ENCODE measurements at places on chromosomes 5 and 9.
A peak's percentile ranks its signal among the peaks of the same experiment; 100 is the strongest.

DNA sequence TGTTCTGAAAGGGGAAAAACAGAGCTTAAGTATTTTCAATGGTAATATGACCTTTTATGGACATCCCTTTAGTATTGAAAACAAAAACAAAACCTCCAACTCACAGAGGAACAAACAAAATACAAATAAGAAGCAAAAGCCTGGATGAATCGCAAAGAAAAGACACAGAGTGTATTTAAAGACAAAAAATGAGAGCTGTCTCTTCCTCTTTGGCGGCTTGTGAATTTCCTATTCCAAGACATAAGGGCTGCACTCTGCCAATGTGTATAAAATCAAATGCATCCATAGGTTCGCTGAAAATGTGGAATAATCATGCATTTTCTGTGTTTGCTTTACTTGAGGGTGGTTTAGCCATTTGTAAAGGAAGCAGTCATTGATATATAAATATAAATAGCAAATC, 739.3 kb upstream of the ZNF608 start:
- DNase-seq: no peak

DNA sequence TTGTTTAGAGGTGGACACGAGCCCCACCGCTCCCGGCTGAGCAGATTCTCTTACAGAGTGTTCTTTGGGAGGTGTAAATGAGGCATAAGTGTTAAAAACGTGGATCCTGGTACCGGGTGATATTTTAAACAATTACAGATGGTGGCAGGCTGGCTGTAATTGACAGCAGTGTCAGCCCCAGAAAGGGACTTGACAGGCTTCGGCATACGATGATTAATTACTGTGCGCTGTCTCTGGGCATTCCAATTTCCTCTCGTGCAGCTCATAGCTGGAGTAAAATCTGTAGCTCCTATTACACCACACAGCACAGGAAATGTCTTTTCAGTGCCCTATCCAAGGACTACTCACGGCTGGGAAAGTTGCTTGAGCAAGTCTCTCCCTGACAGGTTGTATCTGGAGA, 305.4 kb upstream of the IRX2 start:
- DNase-seq: no peak

DNA sequence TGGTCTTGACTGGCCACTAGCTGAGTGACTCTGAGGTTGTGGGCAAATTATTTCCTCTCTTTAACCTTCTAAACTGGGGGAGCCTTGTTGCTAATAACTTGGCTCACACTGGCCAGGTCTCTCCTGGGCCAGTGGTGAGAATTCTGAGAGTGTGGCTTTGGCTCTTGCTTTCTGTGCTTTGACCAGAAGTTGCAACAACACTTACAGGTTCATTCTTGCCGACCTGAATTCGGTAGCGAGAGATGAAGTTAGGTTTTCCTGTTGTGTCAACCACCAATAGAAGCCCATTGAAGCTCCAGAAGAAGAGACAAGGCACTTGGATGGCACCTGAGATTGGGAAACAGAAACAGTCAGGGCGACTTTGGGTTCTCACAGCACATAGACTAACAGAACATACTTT, 19.8 kb downstream of the FAXDC2 start:
- no peak for DNase-seq

DNA sequence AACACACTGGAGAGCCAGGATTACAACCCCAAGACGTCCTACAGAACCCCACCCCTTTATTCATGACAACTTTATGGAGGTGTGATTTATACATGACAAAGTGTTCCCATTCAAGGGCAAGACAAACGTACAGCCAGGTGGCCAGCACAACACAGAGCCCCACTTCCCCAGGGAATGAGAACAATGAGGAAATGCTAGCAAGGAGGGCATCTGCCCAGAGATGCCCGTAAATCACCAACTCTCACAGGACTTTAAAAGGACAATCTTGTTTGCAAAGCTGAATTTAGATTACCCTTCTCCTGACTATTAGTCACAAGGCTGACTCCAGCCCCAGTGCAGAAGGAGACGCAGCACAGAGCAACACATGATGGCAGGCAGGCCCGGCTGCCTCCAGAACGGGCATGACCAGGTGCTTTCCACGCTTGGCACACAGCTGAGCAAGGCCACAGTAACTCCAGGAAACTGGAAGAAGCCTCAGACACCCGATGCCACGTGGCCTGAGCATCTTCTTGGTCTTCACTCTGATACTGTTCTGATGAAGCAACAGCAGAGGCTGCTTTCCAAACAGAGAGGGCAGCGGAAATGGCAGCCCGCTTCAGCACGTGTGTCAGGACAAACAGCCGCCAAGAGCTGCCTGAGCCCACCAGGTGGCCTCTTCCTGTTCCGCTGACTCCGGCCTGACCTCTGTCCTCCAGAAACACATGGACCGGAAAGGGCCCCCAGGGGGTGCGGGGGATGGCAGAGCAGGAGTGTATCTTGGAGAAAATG, 51.4 kb downstream of the ROR2 start:
- DNase-seq: no peak

GRCh38 chr9:13439685-13440476, 160.4 kb upstream of the MPDZ start:
- DNase-seq: no peak

- no peak for DNase-seq
These were observed 8.5 kb upstream of the MEIKIN start for GRCh38 chr5:131953969-131954368.

DNA sequence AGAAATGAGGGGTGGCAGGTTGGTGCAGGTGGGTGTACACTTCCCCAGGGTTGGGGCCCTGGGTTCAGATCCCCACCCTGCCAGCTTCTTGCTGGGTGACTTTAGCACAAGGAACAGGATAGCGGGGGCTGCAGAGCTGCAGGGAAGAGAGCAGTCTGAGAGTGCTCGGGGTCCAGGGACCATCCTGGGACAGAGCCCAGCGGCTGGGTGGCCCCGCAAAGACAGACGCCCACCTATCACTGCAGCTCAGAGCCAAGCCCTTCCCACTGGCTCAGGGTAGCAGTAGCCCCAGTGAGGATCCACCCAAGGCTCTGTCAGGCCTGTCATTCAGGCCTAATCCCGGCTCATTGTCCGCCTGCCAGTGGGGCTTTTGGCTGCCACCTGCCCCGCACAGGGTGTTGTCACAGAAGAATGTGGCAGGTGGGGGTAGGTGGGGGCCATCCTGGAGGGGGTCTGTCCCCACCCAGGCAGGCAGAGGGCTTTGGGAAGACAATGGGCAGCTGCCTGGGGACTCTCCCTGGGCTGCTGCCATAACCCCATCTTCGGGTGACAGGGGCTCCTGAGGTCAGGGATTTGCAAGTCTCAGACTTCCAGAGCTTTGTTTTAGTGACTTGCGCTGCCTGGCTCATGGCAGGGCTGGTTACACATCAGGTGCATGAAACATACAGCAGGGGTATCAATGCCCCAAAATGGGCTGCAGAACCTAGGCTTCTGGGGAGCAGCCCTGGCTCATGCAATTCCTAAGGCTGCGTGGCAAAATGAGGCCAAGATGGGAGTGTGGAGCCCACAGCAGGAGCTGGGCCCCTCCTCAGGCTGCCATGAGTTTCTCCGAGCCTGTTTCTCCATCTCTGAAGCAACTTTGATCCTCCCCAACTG, 52.1 kb downstream of the BARX1 start:
- no peak for DNase-seq

GRCh38 chr9:28059192-28059591, 485.9 kb upstream of the C9orf72 start:
- no peak for DNase-seq

DNA sequence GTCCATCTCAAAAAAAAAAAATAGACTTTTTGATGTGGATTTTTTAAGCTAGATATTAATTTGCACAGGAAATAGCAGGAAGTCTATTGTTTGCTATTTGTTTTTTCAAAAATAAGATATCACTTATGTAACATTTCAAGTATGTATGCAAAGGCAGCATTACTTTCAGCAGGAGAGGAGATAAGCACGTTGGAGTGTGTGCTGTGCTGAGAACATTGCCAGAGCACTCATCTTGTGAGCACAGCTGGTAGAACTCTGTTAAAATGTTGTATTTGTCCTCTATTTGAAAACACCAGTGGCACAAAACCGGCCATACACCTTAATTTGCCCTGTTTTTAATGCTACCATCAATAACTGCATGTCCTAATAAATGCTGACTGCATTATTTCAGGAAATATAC, 1061.9 kb upstream of the CDH18 start:
- no peak for DNase-seq

- DNase-seq: no peak
These were observed 171.0 kb downstream of the DAB2IP start for GRCh38 chr9:121822093-121823085.

GRCh38 chr5:136525597-136525996, 160.3 kb upstream of the TRPC7 start:
- no peak for DNase-seq

- no peak for DNase-seq
These were observed 65.7 kb upstream of the ZNF462 start for GRCh38 chr9:106797299-106797698.

DNA sequence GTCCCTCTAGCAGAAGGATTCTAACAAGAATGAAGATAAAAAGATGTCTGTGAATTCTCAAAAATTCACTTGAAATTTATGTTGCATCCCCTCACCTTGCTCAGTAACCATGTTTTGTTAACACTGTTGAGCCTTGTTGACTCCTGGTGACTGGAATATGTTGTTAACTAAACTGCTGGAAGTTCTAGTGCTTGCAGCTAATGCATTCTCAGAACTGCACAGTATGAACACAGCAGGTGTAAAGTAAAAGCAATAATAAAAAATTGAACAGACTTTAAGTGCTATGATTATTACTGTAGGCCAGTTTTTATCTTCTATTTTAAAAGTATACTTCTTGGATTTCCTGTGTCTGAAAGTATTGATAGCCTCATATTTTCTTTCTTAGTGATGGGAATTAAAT, 388.7 kb upstream of the PTPRD start:
- no peak for DNase-seq

GRCh38 chr9:104482921-104483570, 21.0 kb upstream of the OR13F1 start:
- DNase-seq: no peak

GRCh38 chr9:107603281-107603680, 113.7 kb upstream of the KLF4 start:
- no peak for DNase-seq

DNA sequence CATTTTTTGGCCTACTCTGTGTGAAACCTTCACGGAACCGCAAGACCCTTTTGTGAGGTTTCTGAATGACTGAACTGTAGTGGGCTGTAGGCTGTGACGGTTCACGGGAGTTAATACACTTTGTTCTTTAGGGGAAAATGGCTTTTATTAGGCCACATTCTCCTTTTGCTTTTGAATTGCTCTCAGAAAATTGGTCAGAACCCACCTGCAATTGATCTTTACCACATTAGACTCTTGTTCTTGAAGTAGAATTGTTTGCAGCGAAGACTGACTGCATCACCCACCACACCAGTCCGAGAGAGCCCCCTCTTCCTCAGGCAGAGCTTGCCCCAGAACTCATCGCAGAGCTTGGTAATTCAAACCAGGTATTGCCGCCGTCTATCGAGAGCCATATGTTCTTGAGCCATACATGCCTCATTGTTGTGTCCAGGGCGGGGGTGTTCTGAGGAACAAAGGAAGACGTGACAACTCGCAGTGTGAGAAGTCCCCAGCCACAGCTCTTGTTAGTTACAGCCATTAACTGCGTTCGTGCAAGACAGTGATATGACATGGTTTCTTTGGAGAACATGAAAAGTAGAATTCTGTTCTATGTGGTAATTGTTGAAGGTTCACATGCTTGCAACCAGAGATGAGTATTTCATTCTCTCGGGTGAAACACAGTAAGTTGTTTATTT, 166.4 kb upstream of the OTULINL start:
- peak; percentile 65 for DNase-seq

- DNase-seq: peak; percentile 50
These were observed 22.5 kb upstream of the PTPN3 start for GRCh38 chr9:109520475-109521132.

- DNase-seq: peak; percentile 64
These were observed 76.1 kb upstream of the ASS1 start for GRCh38 chr9:130368631-130369103.

DNA sequence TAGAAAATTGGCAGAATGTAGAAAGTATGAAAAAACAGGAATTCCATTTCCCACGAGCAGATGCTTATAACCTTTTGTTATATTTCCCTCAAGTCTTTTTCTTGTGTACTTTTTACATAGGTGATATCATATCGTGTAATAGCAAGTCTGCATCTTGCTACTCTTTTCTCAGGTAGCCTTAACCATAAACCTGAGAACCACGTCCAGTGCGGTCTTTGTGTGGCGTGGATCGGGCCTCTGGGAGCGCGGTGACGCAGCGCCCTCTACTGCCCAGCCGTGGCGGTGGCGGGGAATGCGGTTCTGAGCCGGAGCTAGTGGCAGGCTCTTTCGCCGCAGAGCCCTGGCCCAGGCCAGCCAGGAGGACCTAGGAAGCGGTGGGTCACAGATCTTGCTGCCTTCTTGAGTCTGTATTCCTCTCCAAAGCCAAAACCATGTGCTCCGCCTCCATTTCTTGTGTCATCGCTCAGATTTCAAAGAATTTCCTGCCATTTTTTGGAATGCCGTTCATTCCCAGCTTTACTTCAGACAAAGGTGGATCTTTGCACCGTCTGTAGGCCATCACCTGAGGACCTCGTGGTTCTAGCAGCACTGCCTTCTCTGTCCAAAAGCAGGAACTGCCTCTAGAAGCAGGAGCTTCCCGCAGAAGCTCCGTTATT, 71.9 kb downstream of the MVB12B start:
- DNase-seq: peak; percentile 86

DNA sequence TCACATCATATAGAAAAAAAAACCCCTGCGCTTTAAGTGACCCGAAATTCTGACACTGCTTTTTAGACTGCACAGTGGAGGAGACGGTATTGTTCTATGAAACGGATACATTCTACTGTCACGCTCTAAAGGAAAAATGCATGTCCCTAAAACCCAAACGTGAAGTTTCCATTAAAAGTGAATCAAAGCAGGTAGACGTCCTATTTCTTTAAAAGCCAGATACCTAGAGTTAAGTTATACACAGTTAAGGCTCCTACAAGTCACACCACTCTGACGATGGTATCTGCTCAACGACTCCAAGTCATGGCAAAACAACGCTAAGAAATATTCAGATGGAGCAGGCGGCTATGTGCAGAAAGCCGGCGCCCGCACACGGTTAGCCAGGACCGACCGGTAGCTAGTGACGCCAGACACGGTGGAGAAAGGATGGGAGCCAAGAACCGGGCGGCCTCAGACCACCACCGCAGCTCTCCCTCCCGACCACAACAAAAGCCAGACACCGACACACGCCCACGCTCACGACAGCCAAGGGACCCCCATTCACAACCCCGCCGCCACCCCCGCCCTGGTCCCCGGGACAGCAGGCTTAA, 734 bp downstream of the SKP1 start:
- no peak for DNase-seq
